ENCODE measurements at places on chromosomes 16 and 17. TPM values are rescaled to one million over a fixed set of nuclear protein-coding genes. Genes with fewer than 3 reads are reported as not detected.

GRCh38 chr16:72191551-72191950, 19.6 kb upstream of the PMFBP1 start:
- H3K27ac ChIP-seq = no peak overlapping the region
- no peaks in the 10 kb centered on the region for H3K36me3 ChIP-seq
- no peaks in the 10 kb centered on the region for H3K4me1 ChIP-seq

GRCh38 chr17:10652984-10653659, 4.0 kb downstream of the MYH3 start:
- H3K4me1 ChIP-seq = no peaks in the 10 kb centered on the region
- no peaks in the 10 kb centered on the region for H3K36me3 ChIP-seq
- H3K4me3 ChIP-seq = no peak overlapping the region
- H3K27ac ChIP-seq = no peak overlapping the region

- no peaks in the 10 kb centered on the region for H3K36me3 ChIP-seq
- H3K27ac ChIP-seq = no peak overlapping the region
- H3K4me3 ChIP-seq = no peak overlapping the region
- H3K4me1 ChIP-seq = no peaks in the 10 kb centered on the region
These were observed 134.2 kb downstream of the ABCA8 start for GRCh38 chr17:68820825-68821481.

GRCh38 chr17:1029196-1029921, 32.4 kb downstream of the TIMM22 start:
- no peak overlapping the region for H3K4me3 ChIP-seq
- H3K27ac ChIP-seq = peak overlapping the region; percentile 11
- H3K27me3 ChIP-seq = no peaks in the 10 kb centered on the region
- H3K36me3 ChIP-seq = peaks cover 18% of the 10 kb centered on the region
- no peak for DNase-seq

DNA sequence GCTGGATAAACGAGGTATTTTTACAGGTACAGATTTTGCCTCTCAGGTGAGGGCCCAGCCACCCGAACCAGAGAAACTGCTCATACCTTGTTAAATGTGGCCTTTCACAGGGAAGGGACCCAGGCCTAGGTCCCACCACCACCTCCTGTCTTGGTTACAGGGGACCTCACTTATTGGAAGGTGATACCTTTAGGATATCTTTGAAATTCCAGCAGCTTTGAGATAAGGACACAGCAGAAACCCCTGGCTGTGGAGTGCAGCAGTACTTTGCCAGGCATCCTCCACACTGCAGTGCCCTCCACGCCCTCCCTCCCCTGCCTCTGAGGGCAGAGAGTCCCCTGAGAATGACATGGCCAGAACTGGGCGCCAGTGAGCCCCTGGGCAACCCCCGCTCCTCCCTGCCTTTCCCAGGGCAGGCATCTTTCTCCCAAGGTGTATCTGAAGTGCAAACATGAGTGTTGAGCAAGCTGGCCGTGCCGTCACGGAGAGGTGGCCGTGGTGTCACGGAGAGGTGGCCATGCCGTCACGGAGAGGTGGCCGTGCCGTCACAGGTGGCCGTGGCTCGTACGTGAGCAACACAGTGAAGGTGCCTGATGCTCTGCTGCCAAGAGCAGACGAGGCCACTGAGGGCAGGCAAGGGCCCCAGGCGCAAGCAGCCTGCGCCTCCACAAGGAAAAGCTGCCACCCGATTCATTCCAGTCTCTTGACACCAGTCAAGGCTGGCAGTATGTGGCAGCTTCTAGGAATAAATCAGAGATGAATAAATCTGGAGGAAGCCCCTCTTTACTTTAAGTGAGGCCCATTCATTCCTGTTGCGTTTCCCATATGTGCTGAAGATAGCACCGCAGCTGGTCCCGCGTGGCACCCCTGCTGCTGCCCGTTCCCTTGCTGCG, 134.5 kb upstream of the CHMP6 start:
- H3K27ac ChIP-seq = no peak overlapping the region
- peaks cover 9% of the 10 kb centered on the region for H3K36me3 ChIP-seq
- H3K4me1 ChIP-seq = peaks cover 13% of the 10 kb centered on the region
- DNase-seq = no peak
- H3K27me3 ChIP-seq = no peaks in the 10 kb centered on the region

- H3K4me3 ChIP-seq = no peak overlapping the region
- H3K36me3 ChIP-seq = no peaks in the 10 kb centered on the region
- peak; percentile 8 for DNase-seq
- H3K4me1 ChIP-seq = peaks cover 3% of the 10 kb centered on the region
- H3K27me3 ChIP-seq = no peaks in the 10 kb centered on the region
These were observed 12.2 kb upstream of the CDH5 start for GRCh38 chr16:66354034-66354909.

DNA sequence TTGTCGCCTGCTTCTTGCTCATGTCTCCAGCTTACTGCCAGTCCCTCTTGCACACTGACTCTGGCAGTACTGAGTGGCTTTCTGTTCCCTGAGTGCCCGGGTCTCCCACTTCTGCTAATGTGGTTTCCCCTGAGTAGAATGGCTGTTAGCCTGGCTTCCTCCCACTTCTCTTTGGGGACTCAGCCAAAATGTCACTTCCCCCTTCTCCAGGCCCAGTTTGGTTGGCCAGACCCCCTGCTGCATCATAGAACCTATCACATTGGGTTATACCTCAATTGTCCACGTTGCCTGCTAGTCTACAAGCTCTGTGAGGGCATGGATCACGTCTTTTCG, 304.4 kb downstream of the HS3ST3B1 start:
- H3K4me1 ChIP-seq = no peaks in the 10 kb centered on the region
- H3K27ac ChIP-seq = peak overlapping the region; percentile 36
- no peaks in the 10 kb centered on the region for H3K36me3 ChIP-seq
- no peak overlapping the region for H3K4me3 ChIP-seq
- no peaks in the 10 kb centered on the region for H3K27me3 ChIP-seq

- H3K27me3 ChIP-seq = no peaks in the 10 kb centered on the region
- H3K4me3 ChIP-seq = no peak overlapping the region
- peaks cover 86% of the 10 kb centered on the region for H3K36me3 ChIP-seq
- H3K4me1 ChIP-seq = no peaks in the 10 kb centered on the region
These were observed 28.7 kb downstream of the WIPI1 start for GRCh38 chr17:68428498-68429172.

GRCh38 chr17:27407916-27408864, 48.1 kb upstream of the KSR1 start:
- H3K4me1 ChIP-seq = no peaks in the 10 kb centered on the region
- H3K4me3 ChIP-seq = no peak overlapping the region
- DNase-seq = no peak
- no peaks in the 10 kb centered on the region for H3K27me3 ChIP-seq
- no peaks in the 10 kb centered on the region for H3K36me3 ChIP-seq
- no peak overlapping the region for H3K27ac ChIP-seq

GRCh38 chr17:6521586-6521985, 34.8 kb downstream of the PITPNM3 start:
- H3K36me3 ChIP-seq = no peaks in the 10 kb centered on the region
- no peak for DNase-seq
- no peak overlapping the region for H3K4me3 ChIP-seq
- peaks cover 3% of the 10 kb centered on the region for H3K4me1 ChIP-seq
- H3K27me3 ChIP-seq = no peaks in the 10 kb centered on the region

DNA sequence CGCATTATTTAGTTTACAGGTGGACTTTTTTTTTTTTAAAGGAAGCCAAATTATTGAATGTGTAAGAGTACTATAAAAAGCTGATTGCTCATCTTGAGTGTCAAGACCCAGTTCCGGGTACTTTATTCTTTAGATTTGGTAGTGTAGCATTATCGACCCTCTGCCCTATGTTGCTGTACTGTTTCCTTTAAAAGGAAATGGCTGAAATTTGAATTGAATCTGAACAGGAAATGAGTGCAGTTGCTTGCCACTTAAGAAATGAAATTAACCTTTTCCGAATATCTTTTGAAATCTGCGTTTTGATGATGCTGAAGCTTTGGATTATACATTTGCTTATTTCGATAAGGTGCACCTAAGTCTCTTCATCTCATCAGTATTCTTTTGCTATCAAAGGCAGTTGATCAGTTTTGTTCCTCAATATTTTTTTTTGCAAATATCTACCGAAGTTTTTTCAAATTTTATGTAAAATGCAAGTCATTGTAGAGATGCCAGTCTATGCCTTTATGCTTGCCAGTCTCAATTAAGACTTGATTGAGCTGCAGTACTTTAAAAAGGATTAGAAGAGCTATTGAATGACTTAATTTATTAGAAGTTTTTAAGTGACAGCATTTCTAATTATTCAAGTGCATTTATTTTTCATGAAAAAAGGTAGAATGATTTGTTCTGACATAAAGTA, 1.8 kb downstream of the GGNBP2 start:
- DNase-seq = no peak
- no peaks in the 10 kb centered on the region for H3K27me3 ChIP-seq
- H3K27ac ChIP-seq = peak overlapping the region; percentile 99
- peaks cover 46% of the 10 kb centered on the region for H3K4me1 ChIP-seq
- no peaks in the 10 kb centered on the region for H3K36me3 ChIP-seq
- H3K4me3 ChIP-seq = peak overlapping the region; percentile 88

DNA sequence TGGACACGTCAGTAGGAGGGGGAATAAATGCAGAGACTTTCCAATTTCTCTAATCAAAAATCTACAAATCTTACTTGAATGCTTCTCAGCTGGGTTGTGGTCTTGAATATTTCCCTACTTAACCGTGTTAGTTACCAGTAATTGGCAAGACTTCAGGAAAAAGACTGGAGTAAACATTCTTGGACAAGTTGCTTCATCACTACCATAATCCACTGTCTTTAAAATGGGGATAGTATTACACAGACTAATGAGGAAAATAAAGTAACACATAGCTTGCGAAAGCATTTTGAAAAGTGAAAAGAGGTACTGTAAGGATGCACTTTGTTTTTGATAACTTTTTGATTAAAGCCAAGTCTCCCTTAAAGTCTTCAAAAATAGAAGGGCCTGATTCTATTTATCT, 18.4 kb downstream of the MYH1 start:
- no peaks in the 10 kb centered on the region for H3K36me3 ChIP-seq
- H3K27ac ChIP-seq = no peak overlapping the region
- no peaks in the 10 kb centered on the region for H3K27me3 ChIP-seq
- no peak for DNase-seq

DNA sequence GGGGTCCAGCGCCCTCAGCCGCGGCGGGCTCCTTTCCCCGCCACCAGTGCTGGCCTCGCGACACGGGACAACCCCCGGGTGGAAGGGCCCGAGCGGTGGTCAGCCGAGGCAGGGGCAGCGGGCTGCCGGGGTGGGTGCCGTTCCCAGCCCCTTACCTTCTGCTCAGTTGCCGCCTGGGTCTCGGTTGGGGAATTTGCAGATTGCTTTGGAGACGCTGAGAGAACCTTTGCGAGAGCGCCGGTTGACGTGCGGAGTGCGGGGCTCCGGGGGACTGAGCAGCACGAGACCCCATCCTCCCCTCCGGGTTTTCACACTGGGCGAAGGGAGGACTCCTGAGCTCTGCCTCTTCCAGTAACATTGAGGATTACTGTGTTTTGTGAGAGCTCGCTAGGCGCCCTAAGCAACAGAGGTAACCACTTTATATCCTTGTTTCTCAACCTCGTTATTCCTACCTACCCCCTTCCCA, 381 bp downstream of the CTNS start:
- H3K27me3 ChIP-seq = no peaks in the 10 kb centered on the region
- DNase-seq = no peak
- H3K4me1 ChIP-seq = peaks cover 22% of the 10 kb centered on the region
- H3K36me3 ChIP-seq = peaks cover 4% of the 10 kb centered on the region

- no peaks in the 10 kb centered on the region for H3K4me1 ChIP-seq
- H3K4me3 ChIP-seq = no peak overlapping the region
- H3K27ac ChIP-seq = no peak overlapping the region
- no peaks in the 10 kb centered on the region for H3K27me3 ChIP-seq
- no peaks in the 10 kb centered on the region for H3K36me3 ChIP-seq
- DNase-seq = no peak
These were observed 4.6 kb downstream of the CD300LB start for GRCh38 chr17:74526681-74527080.

DNA sequence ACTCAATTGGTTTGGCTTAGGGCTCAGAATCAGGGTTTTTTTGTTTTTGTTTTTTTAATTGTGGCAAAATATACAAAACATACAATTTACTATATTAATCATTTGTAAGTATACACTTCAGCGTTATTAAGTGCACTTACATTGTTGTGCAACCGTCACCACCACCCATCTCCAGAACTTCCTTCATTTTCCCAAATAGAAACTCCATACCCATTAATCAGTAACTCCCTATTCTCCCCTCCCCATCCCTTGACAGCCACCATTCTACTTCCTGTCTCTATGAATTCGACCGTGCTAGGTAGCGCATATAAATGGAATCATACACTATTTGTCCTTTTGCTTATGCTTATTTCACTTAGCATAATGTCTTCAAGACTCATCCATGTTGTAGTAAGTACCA, 45.2 kb upstream of the DHX40 start:
- no peaks in the 10 kb centered on the region for H3K36me3 ChIP-seq
- DNase-seq = no peak
- H3K27me3 ChIP-seq = no peaks in the 10 kb centered on the region
- no peak overlapping the region for H3K27ac ChIP-seq

DNA sequence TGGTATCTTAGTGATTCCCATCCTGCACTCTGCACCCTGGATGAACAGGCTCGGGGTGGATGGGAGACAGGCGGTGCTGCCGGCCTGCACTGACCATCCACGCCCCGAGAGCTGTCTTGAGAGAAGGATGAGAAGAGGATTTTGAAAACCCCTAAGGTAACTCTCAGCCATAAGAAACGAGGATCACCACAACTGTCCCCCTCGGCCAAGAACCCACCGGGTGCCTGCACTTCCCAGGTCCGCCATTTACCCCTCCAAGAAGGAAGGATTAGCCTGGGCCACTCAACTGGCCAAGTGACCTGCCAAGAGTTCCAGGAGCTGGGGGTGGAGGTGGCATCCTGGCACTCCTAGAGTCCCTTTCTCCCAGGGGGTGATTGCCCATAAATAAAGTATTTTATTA, 302.4 kb upstream of the TNRC6C start:
- H3K27ac ChIP-seq = no peak overlapping the region
- peak; percentile 40 for DNase-seq
- peaks cover 14% of the 10 kb centered on the region for H3K27me3 ChIP-seq
- no peaks in the 10 kb centered on the region for H3K36me3 ChIP-seq
- no peak overlapping the region for H3K4me3 ChIP-seq

GRCh38 chr16:86354641-86355513, 155.4 kb upstream of the FOXF1 start:
- H3K27ac ChIP-seq = no peak overlapping the region
- no peak overlapping the region for H3K4me3 ChIP-seq
- H3K27me3 ChIP-seq = peaks cover 6% of the 10 kb centered on the region
- no peaks in the 10 kb centered on the region for H3K4me1 ChIP-seq

Gene TMED6
- 0.69 TPM for total RNA-seq

Gene TPPP3
- total RNA-seq = 29.7 TPM

Gene PIP4K2B
- 50.5 TPM for total RNA-seq

Gene TPSAB1
- total RNA-seq = 122 TPM

Gene PRR35
- total RNA-seq = not detected

Gene CRLF3
- total RNA-seq = 20.1 TPM

Gene SREBF1
- total RNA-seq = 80.8 TPM

Gene PNMT
- total RNA-seq = 4.3 TPM

Gene HSD11B2
- 2.2 TPM for total RNA-seq

Gene KCNJ2
- total RNA-seq = 18.1 TPM

Gene TUBB3
- total RNA-seq = 1.5 TPM

Gene AATK
- 72.5 TPM for total RNA-seq

Data from upper lobe of right lung (tissue), 1 donor.